ENCODE measurements at places on chromosomes 6 and 20.

DNA sequence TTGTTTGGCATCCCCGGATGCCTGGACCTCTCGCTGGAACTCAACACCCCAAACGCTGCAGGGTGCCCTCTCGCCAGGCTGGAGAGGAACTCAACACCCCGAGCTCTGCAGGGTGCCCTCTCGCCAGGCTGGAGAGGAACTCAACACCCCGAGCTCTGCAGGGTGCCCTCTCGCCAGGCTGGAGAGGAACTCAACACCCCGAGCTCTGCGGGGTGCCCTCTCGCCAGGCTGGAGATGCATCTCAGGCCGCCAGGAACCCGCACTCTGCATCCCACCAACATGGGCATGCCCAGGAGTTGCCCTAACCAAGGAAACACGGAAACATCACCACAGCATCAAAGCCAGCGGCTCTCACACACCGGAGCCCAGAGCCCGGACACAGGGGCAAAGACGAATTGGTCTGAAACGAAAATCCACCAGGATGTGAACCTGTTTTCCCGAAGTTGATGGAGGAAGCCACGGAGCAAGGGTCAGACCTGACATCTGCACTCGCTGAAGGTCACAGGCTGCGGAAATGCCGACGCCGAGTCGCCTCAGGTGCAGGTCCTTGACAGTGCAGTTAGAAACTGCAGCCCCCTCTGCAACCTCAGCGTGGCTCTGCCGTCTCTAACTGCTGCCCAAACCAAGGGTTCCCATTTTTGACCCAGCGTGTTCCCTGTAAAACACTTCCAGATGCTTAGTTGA, 37.5 kb downstream of the DLL1 start:
- DNase-seq, result no peak

DNA sequence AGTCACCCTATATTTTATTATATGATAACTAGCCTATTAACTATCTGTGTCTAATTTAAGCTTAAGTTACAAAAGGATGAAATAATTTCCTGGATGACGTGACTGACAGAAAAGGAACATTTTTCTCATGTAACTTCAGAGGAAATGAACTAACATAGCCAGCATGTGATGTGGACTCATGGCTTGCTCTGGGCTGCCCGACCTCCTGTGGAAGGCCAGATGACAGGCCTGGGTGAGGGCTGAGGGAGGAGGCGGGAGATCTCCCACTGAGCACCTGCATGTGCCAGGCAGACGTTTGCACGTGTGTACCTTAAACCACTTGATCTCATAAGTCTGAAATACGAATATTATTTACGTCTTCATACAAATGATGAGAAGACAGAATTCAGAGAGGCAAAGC, 321.1 kb downstream of the SYNE1 start:
- DNase-seq, result no peak

DNA sequence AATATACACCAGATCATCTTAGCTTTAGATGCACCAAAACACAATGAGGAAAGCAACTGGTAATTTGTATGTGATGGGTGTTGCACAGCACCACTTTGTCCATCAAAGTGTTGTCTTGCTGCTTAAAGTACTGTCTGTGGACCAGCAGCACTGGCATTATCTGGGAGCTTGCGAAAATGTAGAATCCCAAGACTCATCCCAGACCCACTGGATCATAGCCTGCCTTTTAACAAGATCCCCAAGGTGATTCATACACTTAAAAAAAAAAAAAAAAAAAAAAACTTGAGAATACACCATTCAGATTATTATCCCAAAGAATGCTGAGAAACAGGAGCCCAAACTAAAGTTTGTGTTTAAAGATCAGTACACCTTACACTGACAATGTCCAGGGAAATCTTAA, 123.4 kb downstream of the TASP1 start:
- DNase-seq, result no peak

DNA sequence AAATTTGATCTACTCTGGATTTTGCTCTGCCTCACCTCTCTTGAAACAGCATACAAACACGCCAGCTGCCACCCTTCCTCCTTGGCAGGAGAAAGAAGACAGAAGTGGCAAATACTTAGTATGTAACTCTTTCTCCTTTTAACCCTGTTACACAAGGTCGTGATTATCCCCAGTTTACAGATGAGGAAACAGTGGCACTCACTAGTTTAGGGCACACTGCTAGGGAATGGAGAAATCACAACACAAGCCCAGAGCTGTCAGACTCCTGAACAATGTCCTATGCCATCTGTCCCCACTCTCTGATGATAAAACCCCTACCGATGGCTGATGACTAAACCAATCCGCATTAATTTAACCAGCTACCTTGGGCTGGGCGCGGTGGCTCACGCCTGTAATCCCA, 79.7 kb downstream of the FGD2 start:
- DNase-seq, result no peak

GRCh38 chr6:52566201-52566600, 10.7 kb downstream of the TRAM2 start:
- no peak for DNase-seq

- no peak for DNase-seq
These were observed 458.6 kb upstream of the JARID2 start for GRCh38 chr6:14787250-14787649.

GRCh38 chr20:19288636-19289035, 76.2 kb downstream of the SLC24A3 start:
- no peak for DNase-seq

DNA sequence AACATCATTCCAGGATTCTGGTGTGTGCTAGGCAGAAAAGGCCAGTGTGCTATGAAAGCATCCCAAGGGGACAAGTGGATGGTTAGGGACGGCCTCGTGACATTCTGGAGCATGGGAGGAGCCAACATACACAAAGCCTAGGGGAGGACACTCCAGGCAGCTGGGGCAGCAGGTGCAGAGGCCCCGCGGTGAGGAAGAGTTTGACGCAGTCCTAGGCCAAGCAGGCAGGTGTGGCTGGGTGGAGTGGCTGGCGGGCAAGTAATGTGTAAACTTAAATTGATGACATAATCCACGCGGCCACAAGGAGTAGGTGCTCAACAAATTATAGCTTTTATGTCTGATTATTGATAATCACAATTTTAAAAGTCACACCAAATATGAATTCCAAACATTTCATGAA, 93.6 kb downstream of the TMEM242 start:
- DNase-seq, result no peak

- no peak for DNase-seq
These were observed 159.3 kb downstream of the CD83 start for GRCh38 chr6:14276667-14277404.

DNA sequence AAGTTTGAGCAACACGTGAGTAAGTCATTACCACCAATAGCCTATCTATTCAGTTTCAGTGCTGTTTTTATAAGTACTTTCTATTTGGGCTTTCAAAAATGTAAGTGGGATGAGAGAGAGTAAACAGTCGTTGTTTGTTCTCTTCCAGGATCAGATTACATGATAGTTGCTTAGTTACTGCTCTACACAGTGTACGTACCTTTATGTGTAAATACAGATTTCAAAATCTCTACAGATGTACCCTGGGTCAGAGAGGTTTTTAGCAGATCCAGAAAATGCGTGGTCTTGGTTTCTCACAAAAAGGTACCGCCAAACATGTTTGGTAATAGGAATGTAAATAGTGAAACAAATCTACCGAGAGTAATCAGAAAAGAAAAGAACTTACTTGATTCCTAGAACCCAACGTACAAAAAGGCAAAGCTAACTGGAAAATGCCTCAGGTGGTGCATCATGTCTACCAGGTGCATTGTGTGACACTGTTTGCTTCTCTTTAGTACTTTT, 421.1 kb downstream of the BCKDHB start:
- no peak for DNase-seq

GRCh38 chr6:80967609-80968008, 784.9 kb downstream of the TENT5A start:
- no peak for DNase-seq

GRCh38 chr6:169146521-169146920, 107.1 kb downstream of the THBS2 start:
- no peak for DNase-seq

All from stimulated activated CD4-positive, alpha-beta T cell treated with anti-CD3 and anti-CD28 coated beads, Interleukin-1b, Interleukin-23, amount 100 ng/mL, for 1 hour (primary cell).